ENCODE measurements at places on chromosomes 2 and 18.

DNA sequence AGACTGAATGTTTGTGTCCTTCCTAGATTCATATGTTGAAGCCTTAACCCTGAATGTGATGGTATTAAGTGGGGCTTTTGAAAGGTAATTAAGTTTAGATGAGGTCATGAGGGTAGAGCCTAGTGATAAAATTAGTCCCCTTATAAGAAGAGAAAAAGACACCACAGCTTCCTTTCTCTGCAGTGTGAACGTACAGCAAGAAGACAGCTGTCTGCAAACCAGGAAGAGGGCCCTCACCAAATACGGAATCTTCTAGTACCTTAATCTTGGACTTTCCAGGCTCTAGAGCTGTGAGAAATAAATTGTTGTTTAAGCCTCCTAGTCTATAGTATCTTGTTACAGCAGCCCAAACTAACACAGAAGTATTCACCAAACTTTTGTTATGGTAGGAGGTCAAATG lies 57.1 kb upstream of the CYTIP start:
- no peak for DNase-seq

GRCh38 chr2:3610881-3611505 lies 16.1 kb downstream of the COLEC11 start:
- DNase-seq, result no peak

DNA sequence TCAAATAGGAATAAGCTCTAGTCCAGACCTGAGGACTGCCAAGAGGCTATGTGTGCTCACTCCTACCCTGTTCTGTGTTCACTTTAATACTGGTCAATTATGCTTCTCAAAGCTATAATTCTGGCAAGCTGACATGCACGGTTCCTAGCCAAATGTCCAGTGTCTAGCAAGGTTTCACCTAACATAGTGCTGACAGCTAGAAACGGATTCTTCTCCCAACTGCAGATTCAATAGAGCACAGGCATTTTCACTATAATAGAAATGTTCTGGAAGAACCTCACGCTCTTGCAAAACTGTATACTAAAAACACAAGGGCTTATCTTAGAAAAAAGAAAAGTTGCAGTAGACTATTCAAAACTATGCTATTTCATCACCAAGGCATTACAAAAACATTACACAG lies 45.1 kb downstream of the HDAC4 start:
- no peak for DNase-seq

DNA sequence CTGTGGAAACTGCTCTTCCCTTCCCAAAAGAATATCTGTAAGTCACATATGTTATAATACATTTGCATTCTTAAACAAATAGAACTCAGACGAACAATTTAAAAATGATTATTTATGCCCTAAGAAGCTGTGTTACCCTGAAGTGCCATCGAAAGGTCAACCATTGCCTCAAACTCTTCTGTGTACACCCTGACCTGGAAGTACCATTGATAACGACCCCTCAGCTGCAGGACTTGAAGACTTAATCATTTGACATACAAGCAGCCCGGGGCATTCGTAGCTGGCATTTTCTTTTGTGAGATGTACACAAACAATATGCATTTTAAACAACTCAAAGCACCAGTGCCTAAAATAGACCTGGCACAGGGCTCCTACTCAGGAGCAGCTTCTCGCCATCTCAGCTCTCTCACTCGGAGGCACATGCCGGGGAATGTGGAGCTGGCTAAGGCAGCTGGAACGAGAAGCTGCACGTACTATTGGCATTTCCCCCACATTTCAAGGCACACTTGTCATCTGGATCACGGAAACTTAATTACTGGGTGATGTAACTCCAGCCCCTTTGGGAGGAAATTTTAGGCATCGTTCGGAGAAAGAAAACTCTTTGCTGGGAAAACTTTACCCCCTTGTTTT lies 170.0 kb upstream of the GALNT5 start:
- DNase-seq, result no peak

GRCh38 chr2:216121255-216121654 lies 12.1 kb downstream of the XRCC5 start:
- no peak for DNase-seq

- no peak for DNase-seq
These were observed 515.5 kb upstream of the MYT1L start for GRCh38 chr2:2846332-2847208.

- DNase-seq, result no peak
These were observed 721 bp upstream of the EHD3 start for GRCh38 chr2:31233231-31233630.

Data from LoVo (cell line).